ENCODE measurements at places on chromosomes 4 and X.
A peak's percentile ranks its signal among the peaks of the same experiment; 100 is the strongest.

GRCh38 chr4:81215931-81216330 lies 909 bp upstream of the PRKG2 start:
- no peak for DNase-seq

DNA sequence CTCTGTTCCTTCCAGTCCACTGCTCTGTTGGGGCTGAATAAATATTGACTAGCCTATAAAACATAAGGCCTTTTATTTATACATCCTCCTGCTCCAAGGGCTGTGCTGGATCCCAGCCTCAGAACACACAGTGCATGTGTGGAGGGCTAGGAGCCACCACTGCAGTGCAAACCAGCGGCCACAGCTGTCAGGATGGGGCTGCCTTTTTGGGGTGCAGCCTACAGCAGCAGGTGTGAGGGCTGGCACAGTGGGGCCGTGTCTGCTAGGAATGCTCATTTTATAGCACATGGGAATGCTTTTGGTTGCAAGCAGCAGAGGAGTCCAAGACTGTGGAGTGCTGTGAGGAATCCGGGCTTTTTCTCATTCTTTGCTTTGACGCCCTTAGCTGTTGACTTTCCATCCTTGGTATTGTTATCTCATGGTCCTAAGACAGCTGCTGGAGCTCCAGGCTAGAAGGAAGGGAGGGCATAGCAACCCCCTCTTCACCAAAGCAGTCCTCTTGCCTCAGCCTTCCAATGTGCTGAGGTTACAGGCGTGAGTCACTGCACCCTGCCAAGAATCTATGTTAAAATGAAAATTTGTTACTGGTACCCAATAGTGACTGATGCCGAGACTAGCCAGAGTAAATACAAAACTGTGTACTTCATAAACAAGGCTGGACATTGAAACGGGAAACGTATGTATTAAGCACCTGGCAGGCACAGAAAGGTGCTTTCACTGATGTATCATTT lies 334.3 kb upstream of the GATB start:
- DNase-seq: no peak

- DNase-seq: no peak
Observed at GRCh38 chr4:165369522-165369921, 9.3 kb upstream of the CPE start.

GRCh38 chr4:148053298-148054003 lies 321.6 kb downstream of the ARHGAP10 start:
- peak; percentile 25 for DNase-seq

DNA sequence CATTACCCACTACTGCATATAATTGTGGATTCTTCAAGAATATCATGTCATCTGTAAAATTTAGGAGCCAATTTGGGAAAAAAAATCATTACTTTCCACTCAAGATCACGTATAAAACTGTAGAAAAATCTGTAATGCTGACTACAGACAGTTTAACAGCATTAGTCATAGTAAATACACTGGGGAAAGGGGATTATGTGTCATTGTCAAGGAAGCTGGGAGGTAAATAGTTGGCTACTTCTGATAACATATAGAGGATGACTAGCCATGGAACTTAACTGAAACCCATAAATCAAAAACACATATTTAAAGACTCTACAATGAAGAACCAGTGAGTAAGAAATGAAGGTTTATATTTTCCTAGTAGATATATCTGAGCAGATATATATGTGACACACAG lies 1666.4 kb upstream of the IGFBP7 start:
- DNase-seq: no peak

DNA sequence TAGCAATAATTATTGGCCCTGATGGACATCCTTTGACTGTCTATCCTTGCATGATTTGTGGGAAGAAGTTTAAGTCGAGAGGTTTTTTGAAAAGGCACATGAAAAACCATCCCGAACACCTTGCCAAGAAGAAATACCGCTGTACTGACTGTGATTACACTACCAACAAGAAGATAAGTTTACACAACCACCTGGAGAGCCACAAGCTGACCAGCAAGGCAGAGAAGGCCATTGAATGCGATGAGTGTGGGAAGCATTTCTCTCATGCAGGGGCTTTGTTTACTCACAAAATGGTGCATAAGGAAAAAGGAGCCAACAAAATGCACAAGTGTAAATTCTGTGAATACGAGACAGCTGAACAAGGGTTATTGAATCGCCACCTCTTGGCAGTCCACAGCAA lies 60.7 kb downstream of the ZFX start:
- DNase-seq: no peak

GRCh38 chrX:115602729-115603389 lies 41.9 kb downstream of the PLS3 start:
- no peak for DNase-seq

- no peak for DNase-seq
Observed at GRCh38 chrX:118528071-118528737, 32.6 kb downstream of the DOCK11 start.

GRCh38 chrX:71082124-71082647 lies 13.5 kb upstream of the FOXO4 start:
- no peak for DNase-seq

GRCh38 chr4:63764400-63764799 lies 644.9 kb downstream of the TECRL start:
- DNase-seq: no peak

GRCh38 chrX:154396973-154397887 lies 947 bp upstream of the RPL10 start:
- no peak for DNase-seq

- DNase-seq: no peak
Observed at GRCh38 chr4:52377563-52377962, 281.5 kb downstream of the USP46 start.

DNA sequence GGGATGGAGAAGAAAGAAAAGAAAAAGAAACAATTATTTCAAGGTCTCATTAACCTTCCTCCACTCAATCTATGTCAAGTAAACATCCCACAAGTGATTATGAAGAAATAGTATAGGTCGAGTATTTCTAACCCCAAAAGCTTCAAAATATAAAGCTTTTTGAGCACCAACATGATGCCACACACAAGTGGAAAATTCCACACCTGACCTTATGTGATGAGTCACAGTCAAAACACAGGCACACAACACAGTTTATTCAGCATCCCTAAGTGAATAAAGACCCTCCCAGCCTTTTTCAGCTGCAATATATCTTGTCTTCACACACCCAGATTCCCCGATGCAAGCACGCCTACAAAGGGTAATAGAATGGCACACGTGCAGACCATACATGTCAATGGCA lies 51.7 kb upstream of the VEGFC start:
- no peak for DNase-seq

GRCh38 chr4:156775813-156776212 lies 195.8 kb downstream of the PDGFC start:
- no peak for DNase-seq

- DNase-seq: no peak
Observed at GRCh38 chr4:118751629-118752323, 66.6 kb downstream of the METTL14 start.

GRCh38 chrX:19540076-19540475 lies 24.8 kb upstream of the MAP3K15 start:
- no peak for DNase-seq

DNA sequence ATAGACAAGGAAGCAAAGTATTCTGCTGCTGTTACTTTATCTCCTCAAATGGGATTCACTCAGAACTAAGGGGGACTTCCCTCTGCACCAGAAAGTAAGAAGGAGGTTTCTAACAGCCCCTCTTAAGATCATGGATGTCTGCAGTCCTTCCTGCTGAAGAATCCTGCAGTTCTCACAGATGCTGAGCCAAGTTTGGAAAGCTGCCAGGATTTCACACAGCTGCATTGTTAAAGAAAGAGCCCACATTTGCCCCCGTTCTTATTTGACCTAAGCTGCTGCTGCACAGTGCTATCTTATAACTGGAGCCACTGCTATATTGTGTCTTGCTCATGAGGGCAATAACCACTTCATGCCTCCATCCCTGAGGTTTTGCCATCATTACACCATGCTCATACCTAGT lies 81.1 kb downstream of the FAAH2 start:
- no peak for DNase-seq

GRCh38 chr4:84848432-84848831 lies 118.1 kb downstream of the WDFY3 start:
- no peak for DNase-seq

GRCh38 chr4:169593050-169593560 lies 19.3 kb downstream of the NEK1 start:
- no peak for DNase-seq

- no peak for DNase-seq
Observed at GRCh38 chr4:33940281-33940680, 2304.0 kb downstream of the ARAP2 start.

DNA sequence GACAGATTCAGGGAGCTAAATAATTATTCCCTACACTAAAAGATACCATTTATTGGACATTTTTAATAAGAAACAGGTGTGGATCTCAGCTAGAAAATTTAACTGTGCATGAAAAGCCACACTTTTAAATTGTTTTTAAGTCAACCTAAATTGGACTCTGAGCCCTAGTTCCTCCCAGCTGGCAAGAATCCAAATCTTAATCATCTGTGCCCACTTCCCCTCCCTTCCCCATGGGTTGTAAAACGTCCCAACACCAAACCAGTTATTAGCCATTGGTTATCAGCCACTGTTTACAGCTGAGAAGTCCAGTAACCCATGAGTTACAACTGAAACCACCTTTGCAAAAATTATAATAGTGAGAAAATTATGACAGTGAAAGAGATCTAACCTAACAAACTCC lies 125.6 kb upstream of the S100G start:
- DNase-seq: no peak

DNA sequence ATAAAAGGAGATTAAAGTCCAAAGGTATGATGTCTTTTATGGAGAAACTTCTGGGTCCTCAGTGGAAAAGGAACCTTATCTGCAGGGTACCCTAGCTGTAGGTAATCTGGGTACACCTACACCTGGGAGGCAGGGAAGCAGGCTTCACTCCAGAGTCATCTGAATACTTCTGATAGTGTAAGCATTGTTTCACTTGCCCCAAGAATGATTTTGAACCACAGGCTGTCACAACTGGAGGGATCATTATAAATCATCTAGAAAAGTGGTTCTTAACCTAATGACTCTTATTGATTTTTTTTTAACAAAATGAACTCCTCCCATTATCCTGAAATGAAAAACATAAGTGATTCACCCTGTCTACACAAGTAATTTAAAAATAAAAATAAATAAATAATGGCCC lies 44.0 kb upstream of the STK26 start:
- no peak for DNase-seq

GRCh38 chr4:15557786-15558550 lies 88.3 kb downstream of the CC2D2A start:
- no peak for DNase-seq

GRCh38 chr4:64882311-64883086 lies 473.2 kb upstream of the TECRL start:
- no peak for DNase-seq

DNA sequence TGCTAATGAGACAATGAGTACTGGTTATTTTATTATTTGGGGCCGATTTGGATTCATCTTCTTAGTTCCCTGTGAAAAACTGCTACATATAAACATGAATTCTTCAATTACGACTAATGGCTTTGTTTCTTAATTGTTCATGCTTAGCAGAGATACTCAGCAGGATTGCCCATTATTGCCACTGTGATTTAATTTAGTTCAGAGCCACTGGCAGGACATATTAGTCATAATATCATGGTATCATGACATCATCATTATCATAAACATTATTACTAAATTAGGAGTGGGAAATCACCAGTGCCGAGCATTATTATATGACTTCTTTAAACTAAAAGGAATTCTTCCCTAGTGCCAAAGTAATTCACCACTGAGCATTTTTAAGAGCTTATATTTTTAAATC lies 201.4 kb downstream of the SPOCK3 start:
- no peak for DNase-seq

DNA sequence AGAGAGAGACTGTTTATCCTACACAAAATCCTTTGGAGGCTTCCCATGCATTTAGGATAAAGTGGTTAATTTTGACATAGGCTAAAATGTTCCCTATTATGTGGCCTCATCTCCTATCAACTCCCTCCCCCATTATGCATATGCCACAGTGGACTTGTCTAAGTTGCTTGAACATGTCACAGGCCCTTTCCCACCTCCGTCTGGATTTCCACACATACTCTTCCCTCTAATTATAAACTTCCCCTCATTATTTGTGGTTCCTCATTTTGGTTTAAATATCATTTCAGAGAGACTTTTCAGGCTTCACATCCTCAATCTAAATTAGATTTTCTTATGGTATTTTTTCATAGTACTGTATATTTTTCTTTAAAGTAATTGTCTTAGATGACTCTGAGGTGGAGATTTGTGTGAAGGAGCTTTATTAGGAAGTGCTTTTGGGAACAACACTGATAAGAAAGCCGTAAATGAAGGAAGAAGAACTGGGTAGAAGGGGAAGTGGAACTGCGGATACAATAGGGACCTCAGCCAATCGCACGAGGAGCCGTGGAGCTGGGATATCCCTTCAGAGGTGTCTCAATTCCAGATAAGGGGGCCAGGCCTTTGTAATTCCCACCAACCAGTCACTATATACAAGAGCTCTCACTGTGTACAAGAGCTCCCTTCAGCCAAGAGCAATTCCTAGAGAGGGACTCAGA lies 7.9 kb downstream of the C4orf17 start:
- DNase-seq: no peak

DNA sequence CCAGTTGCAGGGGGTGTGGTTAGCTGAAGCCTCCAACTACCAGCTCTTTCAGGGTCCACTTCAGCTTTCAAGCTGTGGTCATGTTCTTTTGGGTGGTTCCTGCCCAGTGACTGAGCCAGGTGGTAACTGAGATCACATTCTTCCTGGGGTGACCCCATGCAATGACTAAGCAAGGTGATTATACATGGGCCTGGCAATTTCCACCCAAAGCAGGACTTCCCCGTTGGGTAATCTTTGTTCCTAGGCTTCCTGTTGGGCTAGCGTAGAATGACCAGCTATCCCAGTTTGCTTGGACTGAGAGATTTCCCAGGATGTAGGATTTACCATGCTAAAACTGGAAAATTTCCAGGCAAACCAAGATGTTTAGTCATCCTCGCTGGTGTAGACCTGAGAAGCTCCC lies 18.4 kb upstream of the MAGEB17 start:
- DNase-seq: no peak

- no peak for DNase-seq
Observed at GRCh38 chr4:22695029-22695428, 2.3 kb downstream of the GBA3 start.

DNA sequence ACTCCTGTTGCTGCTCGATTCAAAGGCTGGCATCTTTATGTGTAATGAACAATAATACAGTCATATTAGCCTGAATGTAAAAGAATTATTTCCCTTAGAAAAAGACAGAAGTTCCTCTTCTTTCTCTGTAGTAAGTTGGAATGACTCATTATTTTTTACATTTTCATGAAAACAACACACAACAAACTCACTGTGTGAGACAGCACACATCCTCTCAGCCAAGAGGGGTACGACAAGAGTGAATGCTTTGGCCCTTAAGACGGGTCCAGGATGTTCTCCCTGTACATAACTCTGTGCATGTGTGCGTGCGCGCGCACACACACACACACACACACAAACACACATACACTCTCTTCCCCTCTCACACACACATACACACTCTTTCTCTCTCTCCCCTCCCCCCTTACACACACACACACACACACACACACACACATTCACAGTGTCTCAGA lies 72.8 kb downstream of the MANBA start:
- DNase-seq: no peak

- no peak for DNase-seq
Observed at GRCh38 chr4:16235209-16235608, 8.9 kb upstream of the TAPT1 start.

All from NCI-H187 (cell line).